Stimulated activated CD4-positive, alpha-beta T cell treated with anti-CD3 and anti-CD28 coated beads, Interleukin-15, amount 100 ng/mL, for 1 hour (primary cell): ENCODE measurements at places on chromosomes 1 and 21.

GRCh38 chr1:234694661-234695060, 84.7 kb upstream of the IRF2BP2 start:
- no peak for DNase-seq

- no peak for DNase-seq
These were observed 69.5 kb downstream of the FHAD1 start for GRCh38 chr1:15316510-15316909.

GRCh38 chr1:112673592-112674439, 643 bp upstream of the MOV10 start:
- DNase-seq = no peak

GRCh38 chr1:208289716-208290115, 45.5 kb upstream of the PLXNA2 start:
- DNase-seq = no peak

DNA sequence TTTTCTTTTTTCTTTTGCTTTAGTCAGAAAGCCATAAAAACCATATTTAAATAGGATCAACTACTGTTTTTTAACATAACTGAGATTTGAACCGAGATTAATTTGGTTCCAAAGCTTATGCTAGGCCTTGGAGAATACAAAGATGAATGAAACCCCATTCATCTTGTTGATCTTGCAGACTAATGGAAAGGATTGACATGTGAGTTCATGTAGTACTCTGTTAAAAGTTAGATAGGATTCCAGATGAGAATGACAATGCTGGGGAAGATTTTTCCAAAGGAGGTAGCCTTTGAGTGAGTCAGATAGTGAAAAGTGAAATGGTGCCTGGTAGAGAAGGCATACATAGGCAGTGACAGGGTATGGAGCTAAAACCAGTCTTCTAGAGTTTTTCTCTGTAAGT, 22.7 kb downstream of the RBM15 start:
- no peak for DNase-seq

- no peak for DNase-seq
These were observed 87.5 kb upstream of the RGS1 start for GRCh38 chr1:192488058-192488457.
